Nephron progenitor cell (in vitro differentiated cells): ENCODE measurements at places on chromosomes 11 and 22.

DNA sequence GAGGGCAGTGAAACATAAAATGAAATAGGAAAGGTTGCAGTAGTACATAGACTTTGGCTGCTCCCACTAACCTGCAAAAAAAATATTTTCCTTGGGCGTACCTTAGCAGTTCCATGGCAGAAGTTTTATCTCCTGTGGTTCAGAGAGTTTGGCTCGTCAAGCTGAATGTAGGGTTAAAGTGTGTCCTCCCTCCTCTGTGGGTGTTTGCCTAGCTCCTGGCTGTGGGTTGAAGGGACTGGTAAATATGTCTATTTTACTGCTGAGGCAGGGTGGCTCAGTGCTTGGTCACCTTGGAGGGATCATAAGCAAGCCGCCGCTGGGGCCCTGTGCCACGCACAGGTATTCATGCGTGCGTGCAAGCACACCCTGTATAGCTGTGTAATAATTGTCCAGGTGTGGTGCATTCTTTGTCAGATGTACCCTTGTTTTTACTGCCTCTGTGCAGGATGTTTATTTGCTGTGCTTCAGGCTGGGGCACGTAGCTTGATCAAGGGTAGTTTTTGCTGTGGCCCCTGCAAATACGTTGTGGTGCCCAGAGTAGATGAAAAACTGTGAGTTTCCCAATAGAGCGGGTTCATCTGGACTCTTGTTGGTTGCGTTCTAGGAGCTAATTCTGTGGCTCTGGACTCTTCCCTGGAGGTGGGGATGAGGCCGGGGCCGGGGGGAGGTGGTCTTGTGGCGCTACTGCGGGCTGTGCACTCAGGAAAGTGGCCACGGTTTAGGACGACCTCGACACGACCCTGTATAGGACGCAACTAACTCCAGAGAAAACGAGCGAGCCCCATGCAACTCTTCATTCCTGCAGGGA is 732 bp upstream of the SORL1 start:
- DNase-seq = no peak

DNA sequence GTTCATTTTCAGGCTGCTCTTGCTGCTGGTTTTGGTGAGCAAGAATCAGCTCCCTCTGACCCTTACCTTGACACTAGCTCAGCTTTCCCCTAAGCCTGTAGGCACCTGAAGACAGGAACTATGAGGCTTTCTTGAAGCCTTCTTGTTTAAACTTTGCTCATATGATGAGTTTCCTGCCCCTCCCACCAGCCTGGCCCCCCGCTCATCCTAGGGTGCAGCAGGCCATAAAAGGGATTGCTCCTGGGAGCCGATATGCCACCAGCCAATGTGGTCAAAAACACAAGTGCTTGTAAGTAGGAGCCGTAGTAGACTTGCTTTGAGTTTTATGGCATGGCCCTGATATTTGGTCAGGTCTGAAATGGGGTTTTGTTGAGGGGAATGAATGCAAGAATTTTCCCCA is 164.7 kb downstream of the DSCAML1 start:
- no peak for DNase-seq

DNA sequence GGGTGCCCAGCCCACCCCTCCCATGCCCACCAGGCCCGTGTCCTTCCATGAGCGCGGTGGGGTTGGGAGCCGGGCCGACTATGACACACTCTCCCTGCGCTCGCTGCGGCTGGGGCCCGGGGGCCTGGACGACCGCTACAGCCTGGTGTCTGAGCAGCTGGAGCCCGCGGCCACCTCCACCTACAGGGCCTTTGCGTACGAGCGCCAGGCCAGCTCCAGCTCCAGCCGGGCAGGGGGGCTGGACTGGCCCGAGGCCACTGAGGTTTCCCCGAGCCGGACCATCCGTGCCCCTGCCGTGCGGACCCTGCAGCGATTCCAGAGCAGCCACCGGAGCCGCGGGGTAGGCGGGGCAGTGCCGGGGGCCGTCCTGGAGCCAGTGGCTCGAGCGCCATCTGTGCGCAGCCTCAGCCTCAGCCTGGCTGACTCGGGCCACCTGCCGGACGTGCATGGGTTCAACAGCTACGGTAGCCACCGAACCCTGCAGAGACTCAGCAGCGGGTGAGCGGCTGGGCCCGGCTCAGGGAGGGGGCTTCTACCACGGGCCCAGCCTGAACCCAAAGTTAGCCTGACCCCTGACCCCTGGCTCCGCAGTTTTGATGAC is 3.0 kb downstream of the PKP3 start:
- DNase-seq = no peak

GRCh38 chr11:2796508-2797113 is 89.0 kb downstream of the CDKN1C start:
- no peak for DNase-seq

DNA sequence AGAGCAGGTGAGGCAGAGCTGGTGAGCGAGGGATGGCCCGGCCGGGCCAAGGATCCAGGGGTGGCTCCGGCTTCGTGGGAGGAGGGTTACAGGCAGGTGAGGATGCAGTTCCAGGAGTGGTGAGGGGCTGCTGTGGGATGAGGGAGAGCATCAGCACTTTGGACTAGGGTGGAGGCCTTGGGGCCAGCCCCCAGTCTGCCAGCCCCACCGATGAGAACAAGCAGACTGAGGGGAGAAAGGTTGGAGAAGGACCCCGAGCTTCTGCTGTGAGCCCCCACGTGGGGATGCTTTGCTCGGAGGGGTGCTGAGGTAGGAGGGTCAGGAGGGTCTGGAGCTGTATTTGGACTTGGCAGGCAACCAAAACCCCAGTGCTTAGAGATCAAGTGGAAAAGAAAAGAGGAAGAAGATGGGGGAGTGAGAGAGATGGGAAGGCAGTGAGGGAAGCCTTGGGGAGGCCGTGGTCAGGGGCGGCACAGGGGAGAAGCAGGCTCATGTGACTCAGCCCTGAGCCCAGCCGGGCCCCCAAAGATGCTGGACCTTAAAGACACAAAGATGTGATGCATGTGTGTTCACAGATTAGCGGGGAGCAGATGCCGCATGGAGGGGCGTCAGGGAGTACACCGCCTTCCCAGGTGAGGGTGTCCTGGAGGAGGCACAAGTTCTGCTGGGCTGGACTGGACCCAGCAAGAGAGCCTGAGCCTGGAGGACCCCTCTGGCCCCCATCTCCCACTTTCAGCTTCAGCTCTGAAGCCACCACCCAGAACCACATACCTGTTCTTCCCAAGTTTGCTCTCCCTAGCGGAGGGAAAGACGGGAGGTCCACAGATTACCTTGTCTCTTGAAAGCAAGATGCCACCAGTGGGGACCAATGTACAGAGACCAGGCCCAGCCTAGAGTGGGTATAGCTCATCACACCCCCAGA is 91.3 kb downstream of the CDKN1C start:
- peak; percentile 1 for DNase-seq

DNA sequence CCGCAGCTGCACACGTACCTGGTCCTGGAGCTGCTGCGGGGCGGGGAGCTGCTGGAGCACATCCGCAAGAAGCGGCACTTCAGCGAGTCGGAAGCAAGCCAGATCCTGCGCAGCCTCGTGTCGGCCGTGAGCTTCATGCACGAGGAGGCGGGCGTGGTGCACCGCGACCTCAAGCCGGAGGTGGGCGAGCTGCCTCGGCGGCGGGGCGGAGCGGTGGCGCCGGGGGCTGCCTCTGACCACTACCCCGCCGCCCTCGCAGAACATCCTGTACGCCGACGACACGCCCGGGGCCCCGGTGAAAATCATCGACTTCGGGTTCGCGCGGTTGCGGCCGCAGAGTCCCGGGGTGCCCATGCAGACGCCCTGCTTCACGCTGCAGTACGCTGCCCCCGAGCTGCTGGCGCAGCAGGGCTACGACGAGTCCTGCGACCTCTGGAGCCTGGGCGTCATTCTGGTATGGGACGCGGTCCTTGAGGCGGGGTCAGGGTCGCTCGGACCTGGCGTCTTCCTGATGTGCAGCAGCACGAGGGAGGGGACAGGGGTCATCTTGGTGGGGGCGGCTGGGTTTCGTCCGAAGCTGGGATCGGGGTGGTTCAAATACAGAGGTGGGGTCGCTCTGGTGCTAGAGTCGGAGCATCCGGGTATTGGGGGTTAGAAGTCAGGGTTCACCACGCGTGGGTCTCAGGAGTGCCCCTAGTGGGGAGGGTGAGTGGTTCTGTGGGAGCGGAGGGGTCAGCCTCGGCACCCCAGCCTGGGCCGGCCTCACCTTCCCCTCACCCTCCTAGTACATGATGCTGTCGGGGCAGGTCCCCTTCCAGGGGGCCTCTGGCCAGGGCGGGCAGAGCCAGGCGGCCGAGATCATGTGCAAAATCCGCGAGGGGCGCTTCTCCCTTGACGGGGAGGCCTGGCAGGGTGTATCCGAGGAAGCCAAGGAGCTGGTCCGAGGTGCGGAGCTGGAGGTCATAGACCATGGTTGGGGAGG is 10.8 kb downstream of the RPS6KA4 start:
- no peak for DNase-seq

DNA sequence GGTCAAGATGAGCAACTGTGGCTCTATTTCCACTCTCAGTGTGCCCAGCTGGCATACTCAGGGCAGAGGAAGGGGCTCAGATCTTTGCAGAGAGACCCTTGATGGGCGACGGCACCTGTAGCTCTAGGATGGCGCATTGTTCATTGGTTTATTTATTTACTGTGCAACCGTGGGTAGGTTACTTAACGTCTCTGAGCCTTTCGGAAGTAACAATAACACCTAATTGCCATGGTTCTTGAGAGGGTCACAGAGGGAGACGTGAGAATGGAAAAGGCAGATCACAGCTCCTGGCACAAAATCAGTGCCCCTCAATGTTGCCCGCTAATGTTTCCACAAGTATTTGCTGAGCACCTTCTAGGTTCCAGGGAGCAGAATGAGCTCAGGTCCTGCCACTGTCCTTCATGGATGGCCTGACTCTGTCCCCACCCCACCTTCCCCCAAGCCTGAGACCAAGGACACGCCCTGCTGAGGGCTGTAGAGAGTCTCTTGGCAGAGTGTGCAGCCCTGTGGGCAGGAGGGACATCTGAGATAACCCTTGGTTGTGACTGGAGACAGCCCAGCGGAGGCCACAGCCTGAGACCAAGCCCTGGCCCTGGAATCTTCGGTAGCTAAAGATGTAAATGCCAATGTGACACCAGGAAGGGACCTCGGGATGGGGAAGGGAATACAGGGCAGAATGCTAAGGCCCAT is 780 bp upstream of the ALDH3B2 start:
- DNase-seq = no peak

DNA sequence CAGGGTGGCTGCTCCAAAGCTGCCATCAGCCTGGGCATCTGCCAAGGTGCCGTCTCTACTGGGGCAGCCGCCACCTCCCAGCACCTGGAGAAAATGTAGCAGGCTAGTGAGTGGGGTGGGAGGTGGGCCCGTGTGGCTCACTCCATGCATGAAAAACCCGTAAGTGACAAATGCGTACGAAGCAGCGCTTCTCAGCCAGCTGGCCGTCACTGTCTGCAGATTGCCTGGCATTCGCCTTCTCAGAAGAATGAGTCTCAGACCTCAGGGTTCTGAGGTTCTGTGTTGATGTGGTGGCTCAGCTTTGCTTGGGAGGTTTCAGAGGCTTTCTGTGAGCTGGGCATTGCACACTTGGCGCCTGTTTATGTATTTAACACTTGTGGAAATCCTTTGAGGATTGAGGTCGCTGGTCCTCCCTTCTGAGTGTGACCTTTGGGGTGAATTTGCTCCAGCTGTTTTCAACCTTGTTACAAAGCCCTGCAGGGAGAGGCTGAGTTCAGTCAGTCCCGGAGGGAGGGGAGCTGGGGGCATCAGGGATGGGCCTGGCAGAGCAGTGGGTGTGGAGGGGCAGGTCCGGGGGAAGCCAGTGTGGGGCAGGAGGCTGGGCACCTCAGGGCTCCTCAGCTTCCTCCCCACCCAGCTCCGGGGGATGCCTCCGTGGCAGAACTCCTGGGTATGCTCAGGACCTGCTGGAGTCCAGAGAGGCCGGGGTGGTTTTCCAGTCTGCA is 977.0 kb downstream of the TBC1D22A start:
- no peak for DNase-seq

DNA sequence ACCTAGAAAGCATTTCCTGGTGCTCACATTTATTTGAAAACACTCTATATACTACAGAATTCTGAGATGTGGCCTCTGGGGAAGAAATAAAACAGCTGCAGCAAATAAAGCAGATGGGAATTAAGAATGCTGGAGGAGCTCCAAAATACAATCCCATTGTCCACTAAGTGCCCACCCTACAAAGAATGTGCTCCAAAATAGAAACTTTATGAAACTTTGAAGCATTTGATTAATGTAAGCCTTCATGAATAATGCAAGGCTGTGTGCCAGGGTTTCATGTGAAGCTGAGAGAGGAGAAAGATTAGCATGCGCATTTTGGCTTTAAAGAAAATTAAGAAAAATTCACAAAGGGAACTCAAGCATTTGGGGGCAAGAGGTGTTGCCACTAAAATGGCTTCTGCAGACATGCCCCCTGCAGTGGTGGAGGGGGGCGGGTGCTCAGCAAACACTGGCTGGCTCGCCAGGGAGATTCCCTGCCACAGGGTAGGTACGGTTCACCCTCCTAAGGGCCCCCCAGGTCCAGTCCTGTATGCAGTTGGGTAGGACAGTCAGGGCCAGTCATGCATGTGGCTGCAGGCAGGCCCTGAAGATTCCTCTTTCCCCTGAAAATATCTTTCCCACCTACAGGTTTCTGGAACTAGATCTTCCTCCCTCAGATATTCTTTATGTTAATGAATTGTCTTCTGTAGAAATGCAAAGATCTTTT is 46.6 kb upstream of the RCN1 start:
- DNase-seq = no peak

GRCh38 chr11:65639623-65640482 is 2.0 kb downstream of the SIPA1 start:
- DNase-seq = no peak

DNA sequence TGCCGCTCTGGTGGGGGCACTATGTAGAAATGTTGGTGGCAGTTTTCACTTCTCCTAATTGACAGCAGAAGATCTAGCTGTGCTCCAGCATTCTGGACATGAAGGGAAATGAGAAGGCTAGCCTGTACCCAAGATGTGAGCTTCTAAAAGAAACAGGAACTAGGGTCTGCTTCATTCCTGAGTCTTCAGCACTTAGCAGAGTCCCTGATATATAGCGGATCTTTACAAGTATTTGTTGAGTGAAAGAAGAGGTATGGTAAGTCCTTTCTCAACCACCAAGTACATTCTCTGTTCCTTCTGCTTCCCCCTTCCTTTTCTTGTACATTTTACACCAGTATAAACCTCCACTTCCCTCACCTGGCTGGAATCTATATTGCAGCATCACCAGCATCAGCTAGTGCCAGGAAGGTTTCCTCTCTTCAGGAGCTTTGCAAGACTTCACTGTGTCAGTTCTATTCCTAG is 408.3 kb upstream of the CADM1 start:
- no peak for DNase-seq

- no peak for DNase-seq
These were observed 120.1 kb downstream of the INSC start for GRCh38 chr11:15234796-15235195.

DNA sequence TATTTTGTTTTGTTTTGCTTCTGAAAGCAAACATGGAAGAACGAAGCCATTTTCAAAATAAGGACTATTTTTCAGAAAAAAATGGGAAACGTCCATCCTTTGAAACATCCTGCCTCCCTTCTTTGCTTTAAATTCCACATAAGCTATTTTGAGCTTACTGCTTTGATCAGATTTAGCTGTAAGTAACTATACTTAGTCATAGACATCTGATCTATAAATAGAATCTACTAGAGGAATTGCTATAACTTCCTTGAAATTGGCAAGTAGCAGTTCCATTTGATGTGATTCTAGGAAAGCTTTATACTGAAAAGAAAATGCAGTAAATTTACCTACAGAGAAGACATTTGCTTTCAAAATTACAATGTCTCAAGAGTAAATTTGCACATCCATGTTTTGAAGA is 305.8 kb downstream of the TTC28 start:
- no peak for DNase-seq
